ENCODE measurements at places on chromosomes 4 and X. TPM values are rescaled to one million over a fixed set of nuclear protein-coding genes. Genes with fewer than 3 reads are reported as not detected.

The NMU gene
- total RNA-seq, result 0.13 TPM

The DCAF8L2 gene
- total RNA-seq, result not detected

The IL21 gene
- not detected for total RNA-seq

The GAGE12F gene
- total RNA-seq, result not detected

The NDNF gene
- 35.4 TPM for total RNA-seq

The CNKSR2 gene
- total RNA-seq, result 3.1 TPM

The BRS3 gene
- under 0.01 TPM for total RNA-seq

The FANCB gene
- 4.6 TPM for total RNA-seq

The PLCXD1 gene
- 2.2 TPM for total RNA-seq

The TEX13B gene
- total RNA-seq, result not detected

The GRIA2 gene
- not detected for total RNA-seq

The ZCCHC12 gene
- total RNA-seq, result 0.11 TPM

The ZNF157 gene
- total RNA-seq, result not detected

The SPRY1 gene
- total RNA-seq, result 0.39 TPM

The NLGN3 gene
- 0.26 TPM for total RNA-seq

The PAGE1 gene
- total RNA-seq, result not detected

The SNCA gene
- 0.32 TPM for total RNA-seq

The NDST3 gene
- total RNA-seq, result not detected

The CXCL8 gene
- 4.0 TPM for total RNA-seq

The GAGE12E gene
- total RNA-seq, result not detected

The AFM gene
- not detected for total RNA-seq

The SHISA3 gene
- 3.6 TPM for total RNA-seq

The NAP1L2 gene
- 2.5 TPM for total RNA-seq

The RAI2 gene
- 3.1 TPM for total RNA-seq

The RAB33A gene
- 1.5 TPM for total RNA-seq

The SRPK3 gene
- total RNA-seq, result 0.65 TPM

The USP17L30 gene
- not detected for total RNA-seq

The CHM gene
- 33.2 TPM for total RNA-seq

The GPM6B gene
- 3.5 TPM for total RNA-seq

The HTR2C gene
- total RNA-seq, result not detected

Measured in articular chondrocyte of knee joint (primary cell).